Stimulated activated CD4-positive, alpha-beta T cell treated with anti-CD3 and anti-CD28 coated beads, Interleukin-4, amount 100 ng/mL, for 24 hours (primary cell): ENCODE measurements at places on chromosomes 7 and 10.

GRCh38 chr10:28734938-28735759, 57.8 kb downstream of the BAMBI start:
- no peak for DNase-seq

DNA sequence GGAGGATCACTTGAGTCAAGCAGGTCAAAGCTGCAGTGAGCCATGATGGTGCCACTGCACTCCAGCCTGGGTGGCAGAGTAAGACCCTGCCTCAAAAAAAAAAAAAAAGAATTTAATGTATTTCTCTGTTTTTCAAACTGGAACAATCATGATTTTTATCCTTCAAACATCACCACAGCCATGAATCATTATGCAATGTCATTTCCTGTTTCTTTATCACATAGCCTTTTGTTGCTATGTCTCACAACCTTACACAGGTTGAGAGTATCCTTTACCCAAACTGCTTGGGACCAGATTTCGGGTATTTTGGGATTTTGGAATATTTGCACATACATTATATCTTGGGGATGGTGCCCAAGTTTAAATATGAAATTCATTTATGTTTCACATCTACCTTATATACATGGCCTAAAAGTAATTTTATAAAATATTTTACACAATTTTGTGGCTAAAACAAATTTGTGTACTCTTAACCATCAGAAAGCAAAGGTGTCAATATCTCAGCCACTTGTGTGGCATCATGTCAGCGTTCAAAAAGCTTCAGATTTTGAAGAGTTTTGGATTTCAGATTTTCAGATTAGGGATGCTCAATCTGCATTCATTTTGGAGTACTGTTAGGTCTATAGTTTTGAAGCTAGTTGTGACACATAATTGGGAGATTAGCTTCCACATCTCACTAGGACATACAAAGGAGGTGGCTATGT, 8.2 kb downstream of the NT5C3A start:
- no peak for DNase-seq

DNA sequence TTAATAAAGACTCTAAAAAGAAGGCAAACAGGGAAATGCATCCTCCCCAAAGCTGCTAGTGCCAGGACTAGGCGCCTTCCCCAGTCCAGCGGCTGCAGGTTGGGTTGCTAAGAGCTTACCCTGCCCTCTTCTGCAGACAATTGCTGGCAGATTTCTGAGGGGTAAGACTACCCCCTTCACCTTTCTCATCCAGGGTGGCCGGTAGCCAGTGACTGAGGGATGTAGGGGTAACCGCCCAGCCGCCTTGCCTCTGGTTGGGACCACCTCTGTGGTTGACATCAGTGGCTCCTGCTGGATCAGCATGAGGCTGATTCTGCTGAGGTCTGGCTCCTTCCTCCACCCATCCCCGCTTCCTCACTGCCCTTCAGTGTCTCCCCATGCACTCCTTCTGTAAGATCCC, 71.2 kb downstream of the ADCYAP1R1 start:
- no peak for DNase-seq

GRCh38 chr10:110758128-110758765, 113.5 kb upstream of the PDCD4 start:
- DNase-seq = no peak

- no peak for DNase-seq
These were observed 602.7 kb upstream of the FOXK1 start for GRCh38 chr7:4079366-4079765.

GRCh38 chr10:114103284-114103683, 59.6 kb downstream of the ADRB1 start:
- no peak for DNase-seq

DNA sequence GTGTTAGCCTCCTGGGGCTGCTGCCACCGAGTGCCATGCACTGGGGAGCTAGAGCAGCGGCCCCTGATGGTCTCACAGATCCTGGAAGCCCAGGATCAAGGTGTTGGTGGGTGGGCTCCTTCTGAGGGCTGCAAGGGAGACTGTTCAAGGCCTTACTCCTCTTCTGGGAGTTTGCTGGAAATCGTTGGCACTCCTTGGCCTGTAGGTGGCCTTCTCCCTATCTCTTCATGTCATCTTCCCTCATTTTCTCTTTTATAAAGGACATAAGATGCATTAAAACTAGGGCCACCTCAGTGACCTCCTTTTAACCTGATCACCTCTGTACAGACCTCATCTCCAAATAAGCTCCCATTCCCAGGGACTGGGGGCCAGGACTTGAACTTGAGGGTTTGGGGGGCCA, 27.0 kb upstream of the ZNF862 start:
- no peak for DNase-seq

DNA sequence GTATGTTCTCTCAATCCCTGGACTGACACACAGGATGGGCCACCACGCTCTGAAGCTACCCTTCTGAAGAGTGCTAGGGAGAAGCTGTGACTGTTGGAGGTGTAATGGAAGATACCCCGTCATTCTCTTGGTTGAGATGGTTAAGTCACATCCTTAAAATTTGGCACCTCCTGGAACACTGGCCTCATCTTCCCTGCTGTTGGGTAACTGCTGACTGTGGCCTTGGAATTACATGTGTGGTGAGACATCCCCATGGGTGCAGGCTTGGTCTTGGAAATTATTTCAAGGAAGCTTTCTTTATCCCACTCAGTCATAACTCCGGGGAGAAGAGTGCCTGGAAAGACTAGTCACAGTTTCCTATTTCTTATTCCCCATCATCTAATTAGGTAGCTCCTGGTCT, 62.0 kb downstream of the LRMDA start:
- DNase-seq = no peak

GRCh38 chr10:68088740-68089139, 13.7 kb upstream of the HERC4 start:
- no peak for DNase-seq

DNA sequence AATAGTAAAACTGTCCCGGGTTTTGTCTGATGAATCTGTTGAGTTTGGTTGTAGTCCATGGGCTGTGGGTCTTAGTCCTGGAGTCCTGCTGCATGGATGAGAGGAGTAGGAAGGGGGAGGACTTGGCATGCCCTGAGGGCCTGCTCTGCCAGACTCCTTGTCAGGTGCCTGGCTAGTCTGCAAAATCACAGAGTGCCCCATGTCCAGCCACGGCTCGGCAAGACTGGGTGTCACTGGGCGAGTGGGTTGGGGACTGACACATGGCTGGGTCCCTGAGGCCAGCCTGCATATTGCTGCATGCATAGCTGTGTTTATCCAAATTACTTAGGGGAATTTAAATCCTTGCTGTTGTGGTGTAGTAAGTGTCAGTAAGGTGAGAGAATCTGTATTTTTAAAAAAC, 9.7 kb downstream of the MINDY4 start:
- DNase-seq = no peak

DNA sequence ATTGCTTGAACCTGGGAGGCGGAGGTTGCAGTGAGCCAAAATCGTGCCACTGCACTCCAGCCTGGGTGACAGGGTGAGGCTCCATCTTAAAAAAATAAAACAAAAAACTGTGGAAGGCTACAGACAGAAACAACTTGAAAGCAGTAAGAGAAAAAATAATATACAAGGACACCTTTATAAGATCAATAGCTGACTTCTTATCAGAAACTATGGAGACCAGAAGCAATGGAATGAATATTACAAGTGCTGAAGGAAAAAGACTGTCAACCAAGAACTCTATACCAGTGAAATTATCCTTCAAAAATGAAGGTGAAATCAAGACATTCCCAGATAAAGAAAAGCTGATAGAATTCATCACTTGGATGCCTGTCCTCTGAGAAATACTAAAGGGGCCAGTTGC, 49.0 kb downstream of the RBAK start:
- DNase-seq = no peak

- DNase-seq = no peak
These were observed 149.7 kb upstream of the AOAH start for GRCh38 chr7:36874041-36874440.

GRCh38 chr10:12608761-12609160, 259.4 kb downstream of the CAMK1D start:
- DNase-seq = no peak

DNA sequence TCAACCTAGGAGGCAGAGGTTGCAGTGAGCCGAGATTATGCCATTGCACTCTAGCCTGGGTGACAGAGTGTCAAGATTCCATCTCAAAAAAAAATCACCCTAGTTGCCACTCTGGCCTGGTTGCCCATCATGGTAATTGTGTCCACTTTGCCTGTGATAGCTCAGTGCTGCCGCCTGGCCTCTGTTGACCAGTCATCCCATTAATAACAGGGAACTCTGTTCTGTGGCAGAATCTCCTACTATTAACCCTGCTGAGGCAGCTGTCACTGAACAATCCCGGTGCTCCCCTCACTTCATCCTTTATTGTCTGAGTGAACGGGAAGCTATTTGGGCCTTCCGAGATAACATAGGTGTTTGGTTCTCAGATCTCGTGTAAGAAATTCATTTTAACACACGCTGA, 14.6 kb downstream of the ZNF3 start:
- DNase-seq = no peak

- no peak for DNase-seq
These were observed 77.2 kb downstream of the FAM204A start for GRCh38 chr10:118264838-118265470.

GRCh38 chr10:88478256-88478655, 104.9 kb downstream of the RNLS start:
- DNase-seq = no peak

DNA sequence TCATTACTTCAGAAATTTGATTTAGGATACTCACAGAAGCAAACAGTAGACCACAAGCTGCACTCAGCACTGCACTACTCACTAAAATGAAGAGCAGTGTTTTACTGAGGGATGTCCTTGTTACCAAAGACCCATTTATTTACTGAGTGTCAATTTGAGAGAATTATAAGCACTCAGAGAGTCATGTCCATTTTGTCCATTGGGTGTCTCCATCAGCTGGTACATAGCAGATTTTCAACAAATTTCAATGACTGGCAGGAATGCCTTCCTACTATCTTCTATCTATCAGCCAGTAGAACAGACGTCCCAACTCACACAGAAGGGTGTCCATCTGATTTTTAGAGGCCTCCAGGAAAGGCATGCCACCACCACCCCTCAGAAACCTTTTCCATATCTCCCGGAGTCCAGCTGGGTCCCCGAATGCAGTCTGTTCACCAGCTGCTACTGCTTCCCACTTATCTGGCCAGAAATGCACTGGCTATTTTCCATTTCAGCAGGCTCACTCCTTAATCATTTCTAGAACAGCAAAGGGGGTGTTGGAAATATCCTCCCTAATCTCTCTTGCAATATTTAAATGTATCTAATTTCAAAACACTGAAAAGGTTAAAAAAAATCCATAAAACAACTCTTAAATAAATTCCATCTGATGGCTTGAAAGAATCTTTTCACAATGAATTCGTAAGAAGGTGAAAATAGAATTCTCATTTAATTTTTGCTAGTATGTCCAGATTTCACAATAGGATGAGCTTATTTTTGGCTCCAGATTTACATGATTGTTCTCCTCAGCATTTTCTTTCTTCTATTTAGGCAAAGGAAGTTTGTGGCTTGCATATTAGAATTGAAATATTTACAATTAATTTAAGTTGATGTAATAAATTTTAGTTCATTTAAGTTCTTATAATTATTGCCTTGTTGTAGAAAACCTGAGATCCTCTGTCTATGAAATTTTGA, 1164.0 kb upstream of the CELF2 start:
- DNase-seq = no peak

DNA sequence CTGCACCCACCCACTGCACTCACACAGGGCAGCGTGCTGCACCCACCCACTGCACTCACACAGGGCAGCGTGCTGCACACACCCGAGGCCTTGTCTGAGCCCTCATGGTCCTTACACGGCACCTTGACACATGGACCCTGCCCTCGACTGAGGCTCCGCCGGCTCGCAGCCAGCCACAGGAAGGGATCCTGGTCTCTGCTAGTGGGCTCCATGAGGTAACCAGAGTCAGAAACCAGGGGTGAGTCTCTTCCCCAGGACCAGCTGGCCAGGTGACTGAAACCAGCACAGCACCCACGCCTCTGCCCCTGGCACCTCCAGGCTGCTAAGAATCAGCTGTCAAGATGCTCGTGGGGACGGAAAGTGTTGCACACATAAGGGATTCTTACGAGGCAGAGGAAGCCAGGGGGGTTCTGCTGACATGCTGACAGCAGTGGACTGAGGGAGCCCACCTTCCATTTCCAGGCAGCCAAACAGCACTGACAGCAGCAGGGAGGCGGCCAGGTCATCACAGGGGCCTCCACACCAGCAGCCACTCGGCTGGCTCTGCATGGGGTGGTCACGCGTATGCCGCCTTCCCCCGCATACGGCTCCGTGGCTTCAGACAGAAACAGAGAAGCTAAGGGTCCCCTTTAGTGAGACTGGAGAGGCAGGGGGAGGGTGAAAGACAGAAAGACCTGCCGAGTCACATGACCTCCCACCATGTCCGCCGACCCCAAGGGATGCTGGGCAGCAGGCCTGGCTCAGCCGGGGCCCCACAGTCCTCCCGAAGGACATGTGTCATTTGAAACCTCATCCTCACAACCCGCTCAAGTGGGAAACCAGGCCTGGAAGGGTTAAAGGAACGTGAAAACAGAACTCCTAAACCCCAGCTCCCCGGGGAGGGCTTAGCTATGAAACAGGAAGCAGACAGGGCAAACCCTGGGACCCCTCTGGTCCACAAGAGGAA, 34.2 kb downstream of the GPER1 start:
- no peak for DNase-seq

DNA sequence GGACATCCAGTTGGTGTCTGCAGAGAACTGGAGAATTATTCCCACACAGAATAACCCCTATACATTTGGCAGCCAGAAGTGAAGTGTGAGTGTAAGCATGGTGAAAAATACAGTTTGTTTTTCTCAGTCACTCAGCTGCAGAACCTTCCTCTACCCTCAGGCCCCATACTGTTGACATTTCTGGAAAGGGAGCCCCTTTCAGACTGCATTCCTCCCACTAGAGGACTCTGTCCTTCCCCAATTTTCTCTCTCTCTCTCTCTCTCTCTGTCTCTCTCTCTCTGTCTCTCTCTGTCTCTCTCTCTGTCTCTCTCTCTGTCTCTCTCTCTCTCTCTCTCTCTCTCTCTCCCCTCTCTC, 86.8 kb upstream of the STEAP1B start:
- DNase-seq = no peak

GRCh38 chr10:86087716-86088115, 278.9 kb downstream of the GRID1 start:
- DNase-seq = no peak

DNA sequence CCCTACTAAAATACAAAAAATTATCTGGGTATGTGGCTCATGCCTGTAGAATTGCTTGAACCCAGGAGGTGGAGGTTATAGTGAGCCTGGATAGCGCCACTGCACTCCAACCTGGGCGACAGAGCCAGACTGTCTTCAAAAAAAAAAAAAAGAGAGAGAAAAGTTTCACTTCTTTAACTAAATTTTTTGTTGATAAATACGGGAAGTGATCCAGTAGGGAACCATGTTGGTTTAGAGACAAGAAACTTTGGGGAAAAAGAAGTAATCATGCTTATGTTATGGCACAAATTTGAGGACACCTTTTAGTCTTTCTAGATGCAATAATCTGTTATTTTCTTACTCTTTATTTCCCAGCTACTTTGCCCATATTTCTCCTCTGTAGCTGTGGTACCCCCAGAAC, 309.7 kb downstream of the TYW1 start:
- no peak for DNase-seq

GRCh38 chr7:104096683-104097082, 107.2 kb upstream of the RELN start:
- no peak for DNase-seq
